Brain (organoid and tissue), 16 donors: ENCODE measurements at places on chromosomes 2 and 18.

- no peak for DNase-seq
These were observed 21.5 kb upstream of the TXNL4A start for GRCh38 chr18:80009661-80010550.

DNA sequence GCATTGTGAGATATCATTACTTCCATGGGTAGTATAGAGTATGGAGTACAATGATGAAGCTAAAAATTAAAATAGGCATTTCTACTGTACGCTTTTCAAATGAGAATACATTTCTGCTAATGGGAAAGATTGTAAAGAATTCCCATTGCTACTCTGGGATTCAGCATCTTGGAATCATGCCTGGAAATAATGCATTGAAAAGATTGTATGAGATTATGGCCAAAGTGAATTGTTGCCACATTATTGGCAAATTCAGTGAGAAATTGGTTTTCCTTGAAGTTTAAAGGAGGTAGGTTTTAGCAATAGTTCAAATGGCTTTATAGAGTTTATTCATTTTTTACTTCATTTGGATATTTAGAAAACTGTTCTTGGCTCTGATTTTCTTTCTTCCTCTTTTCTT is 157.9 kb downstream of the GULP1 start:
- DNase-seq, result peak; percentile 19

- DNase-seq, result no peak
These were observed 94.2 kb upstream of the MAP4K3 start for GRCh38 chr2:39531220-39531777.

DNA sequence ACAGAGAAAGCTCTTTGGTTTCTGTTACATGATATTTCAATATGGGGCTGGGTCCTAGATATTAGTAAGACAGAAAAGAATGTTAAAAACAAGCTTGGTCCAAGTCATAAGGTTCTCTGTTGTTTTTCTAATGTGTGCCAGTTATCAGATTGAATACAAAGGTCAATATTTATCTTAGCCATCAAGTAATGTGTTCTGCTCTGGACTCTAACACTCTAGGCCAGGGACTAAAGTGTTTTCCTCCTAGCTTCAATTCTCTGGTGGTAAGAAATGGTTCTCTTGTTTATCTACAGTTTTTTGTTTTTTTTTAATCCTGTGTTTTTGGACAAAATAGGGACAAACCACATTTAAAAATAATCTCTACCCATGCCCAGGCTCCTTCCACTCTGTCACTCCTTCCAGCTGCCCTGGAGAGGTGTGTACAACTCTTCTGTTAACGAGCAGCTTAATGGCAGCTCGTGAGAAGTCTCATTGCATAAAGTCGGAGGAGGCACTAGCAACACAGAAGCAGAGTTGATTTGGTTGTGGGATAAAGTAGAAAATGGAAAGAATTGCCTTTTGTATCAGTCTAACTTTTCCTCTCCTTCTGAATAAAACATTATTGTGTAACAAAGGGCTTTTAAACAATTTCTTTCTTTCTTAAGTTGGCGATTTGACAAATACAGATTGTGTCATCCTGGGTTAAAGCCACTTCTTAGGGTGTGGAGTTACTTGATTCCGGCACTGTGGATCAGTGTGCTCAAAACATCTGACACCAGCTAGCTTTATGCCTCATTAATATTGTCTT is 8.0 kb upstream of the SESTD1 start:
- no peak for DNase-seq
